ENCODE measurements at places on chromosomes 13 and 19. TPM values are rescaled to one million over a fixed set of nuclear protein-coding genes. Genes with fewer than 3 reads are reported as not detected.

Gene RUVBL2
- total RNA-seq = 61.3 TPM

Gene SLC25A42
- total RNA-seq = 8.8 TPM

Gene DNAJC3
- 22.2 TPM for total RNA-seq

Gene FSD1
- not detected for total RNA-seq

Gene CYP2A7
- not detected for total RNA-seq

Gene TMEM272
- not detected for total RNA-seq

Gene TLE6
- not detected for total RNA-seq

Gene SMIM44
- total RNA-seq = not detected

Gene OLFM4
- total RNA-seq = 0.34 TPM

Gene EBI3
- not detected for total RNA-seq

Gene TIMM50
- total RNA-seq = 36.0 TPM

Gene FGF22
- total RNA-seq = 28.9 TPM

Gene MEGF8
- 6.1 TPM for total RNA-seq

Gene ALOX5AP
- 10.9 TPM for total RNA-seq

Gene RFPL4A
- not detected for total RNA-seq

Gene CNN1
- total RNA-seq = 7.7 TPM

Gene CKM
- 0.13 TPM for total RNA-seq

Gene CPB2
- total RNA-seq = not detected

Gene WDR62
- total RNA-seq = 2.4 TPM

Gene CCL25
- total RNA-seq = 0.81 TPM

Gene GPR183
- 12.2 TPM for total RNA-seq

Gene VAV1
- 1.4 TPM for total RNA-seq

Gene CGB8
- total RNA-seq = not detected

Gene NBEA
- total RNA-seq = 4.5 TPM

Gene RPS19
- total RNA-seq = 3,048 TPM

Gene ZNF575
- total RNA-seq = 0.88 TPM

Gene SWSAP1
- 2.4 TPM for total RNA-seq
